Mucosa of descending colon (tissue), 3 donors: ENCODE measurements at places on chromosomes 16 and 17.

DNA sequence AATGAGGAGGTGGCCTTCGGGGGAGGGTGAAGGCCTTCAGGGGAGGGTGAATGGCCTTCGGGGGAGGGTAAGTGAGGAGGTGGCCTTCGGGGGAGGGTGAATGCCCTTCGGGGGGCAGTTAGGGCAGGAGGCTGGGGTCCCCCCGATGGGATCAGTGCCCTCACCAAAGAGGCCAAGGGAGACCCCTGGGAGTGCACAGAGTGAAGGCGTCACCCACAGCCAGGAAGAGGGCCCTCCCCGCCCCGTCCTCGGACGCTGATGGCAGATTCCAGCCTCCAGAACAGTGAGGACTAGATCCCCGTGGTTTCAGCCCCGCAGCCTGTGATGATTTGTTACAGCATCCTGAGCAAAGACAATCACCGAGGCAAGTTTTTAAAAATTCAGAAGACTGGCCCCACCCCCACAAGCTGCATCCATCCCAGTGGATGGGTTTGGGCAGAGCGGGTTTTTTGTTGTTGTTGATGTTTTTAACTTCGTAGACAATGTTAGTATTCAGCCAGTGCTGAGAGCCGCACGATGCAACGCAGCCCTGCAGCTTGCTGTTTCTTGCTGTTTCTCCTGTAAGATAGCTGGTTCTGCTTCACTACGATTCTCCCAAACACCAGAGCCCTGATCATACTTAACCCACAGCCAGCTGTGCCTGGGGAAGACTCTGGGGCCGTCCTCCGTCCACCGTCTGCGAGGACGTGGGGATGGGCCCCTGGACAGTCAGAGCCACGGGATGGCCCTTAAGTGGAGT lies 40.7 kb upstream of the CBFA2T3 start:
- DNase-seq = peak; percentile 10

DNA sequence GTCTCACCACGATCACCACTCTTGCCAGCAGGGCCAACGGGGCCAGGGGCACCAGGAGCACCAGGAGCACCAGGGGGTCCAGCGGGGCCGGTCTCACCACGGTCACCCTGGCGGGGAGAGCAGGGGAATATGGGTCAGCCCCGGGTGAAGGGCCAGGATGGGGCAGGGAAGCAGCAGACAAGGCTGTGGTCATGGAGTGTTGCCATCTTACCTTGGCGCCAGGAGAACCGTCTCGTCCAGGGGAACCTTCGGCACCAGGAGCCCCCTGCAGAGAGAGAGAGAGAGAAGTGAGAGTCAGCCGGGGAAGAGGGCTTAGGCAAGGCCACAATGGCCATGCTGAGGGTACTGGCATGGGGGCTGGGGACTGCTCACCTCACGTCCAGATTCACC lies 12.9 kb downstream of the COL1A1 start:
- no peak for DNase-seq

DNA sequence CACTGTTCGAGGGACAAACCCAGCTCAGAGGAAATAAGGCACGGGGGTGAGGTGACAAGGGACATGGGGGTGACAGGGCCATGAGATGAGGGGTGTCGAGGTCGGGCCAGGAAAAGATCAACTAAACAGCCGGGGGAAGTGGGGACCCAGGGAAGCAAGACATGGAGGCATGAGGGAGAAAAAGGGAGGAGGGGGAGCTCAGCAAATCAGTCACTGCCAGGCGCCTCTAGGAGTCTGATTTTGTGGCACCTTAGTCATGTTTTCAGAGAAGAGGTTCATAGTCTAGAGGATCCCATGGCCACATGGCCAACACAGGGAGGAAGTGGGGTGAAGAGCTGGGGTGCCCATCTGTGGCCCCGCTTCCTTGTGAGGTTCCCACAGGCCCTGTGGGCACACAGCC lies 814.5 kb downstream of the KCNJ18 start:
- DNase-seq = no peak

- DNase-seq = no peak
These were observed 22.1 kb downstream of the RABEP2 start for GRCh38 chr16:28902909-28903308.

DNA sequence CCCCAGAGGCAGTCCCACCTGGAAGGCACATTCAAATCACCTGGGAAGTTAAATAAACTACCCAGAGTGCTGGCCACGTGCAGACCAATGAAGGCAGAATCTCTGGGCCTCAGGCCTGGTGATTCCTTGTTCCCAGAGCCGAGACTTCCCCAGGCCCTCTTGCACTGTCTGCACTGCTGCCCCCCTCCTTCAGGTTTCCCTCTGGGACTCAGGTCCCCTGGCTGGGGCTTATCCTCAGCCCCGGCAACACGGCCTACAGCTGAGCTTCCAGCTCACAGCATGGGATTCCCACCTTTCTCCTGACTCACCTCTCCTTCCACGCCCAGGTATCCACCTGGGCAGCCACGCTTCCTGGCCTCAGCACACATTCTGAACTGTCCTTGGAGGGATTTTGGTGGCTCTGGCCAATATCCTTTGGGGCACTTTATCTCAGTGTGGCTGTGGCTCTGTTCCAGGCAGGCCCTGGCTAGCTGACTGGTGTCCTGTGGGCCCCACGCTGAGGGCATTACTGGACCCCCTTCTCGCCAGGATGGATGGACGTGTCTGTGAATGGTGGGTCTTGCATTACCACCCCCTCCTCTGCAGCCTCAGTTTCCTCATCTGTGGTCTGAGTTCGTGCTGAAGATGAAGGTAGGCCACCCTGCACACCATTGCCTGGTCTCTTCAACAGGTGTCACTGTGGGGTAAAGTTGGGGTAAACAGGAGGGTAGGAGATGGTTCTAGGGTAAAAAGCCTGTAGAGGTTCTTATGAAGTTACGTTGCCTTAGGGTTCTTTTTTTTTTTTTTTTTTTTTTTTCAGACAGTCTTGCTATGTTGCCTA lies 165.7 kb downstream of the IRF8 start:
- no peak for DNase-seq

- peak; percentile 85 for DNase-seq
These were observed at the start of gene SLC25A10 for GRCh38 chr17:81711814-81712467. Gene SLC25A10 (plus strand): TSS chr17:81712284. CDS start chr17:81712427, 143 bp downstream.

GRCh38 chr17:46991617-46992016 lies 12.6 kb upstream of the RPRML start:
- no peak for DNase-seq

DNA sequence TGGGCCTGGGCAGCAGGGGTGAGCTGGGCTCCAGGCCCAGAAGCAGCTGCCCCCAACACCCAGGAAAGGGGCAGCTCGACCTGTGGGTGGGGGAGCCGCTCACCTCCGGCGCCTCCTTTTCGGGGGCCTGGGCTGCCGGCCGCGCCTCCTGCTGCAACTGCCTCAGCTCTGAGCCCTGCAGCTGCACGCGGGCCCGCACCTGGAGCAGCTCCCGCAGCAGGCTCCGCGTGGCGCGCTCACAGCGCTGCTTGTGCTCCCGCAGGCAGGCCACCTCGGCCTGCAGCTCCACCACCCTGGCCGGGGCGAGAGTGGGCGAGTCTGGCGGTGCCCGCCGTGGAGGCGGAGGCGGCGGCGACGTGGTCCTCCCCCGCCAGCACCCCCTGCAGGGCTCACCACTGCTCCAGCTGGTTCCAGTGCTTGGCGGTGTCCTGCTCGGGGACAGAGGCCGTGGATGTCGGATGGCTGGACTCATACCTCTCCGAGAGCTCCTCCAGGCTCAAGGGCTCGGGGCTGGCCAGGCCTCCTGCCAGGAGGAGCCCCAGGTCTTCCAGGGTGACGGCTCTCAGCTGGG lies 868 bp downstream of the CCDC154 start:
- no peak for DNase-seq

DNA sequence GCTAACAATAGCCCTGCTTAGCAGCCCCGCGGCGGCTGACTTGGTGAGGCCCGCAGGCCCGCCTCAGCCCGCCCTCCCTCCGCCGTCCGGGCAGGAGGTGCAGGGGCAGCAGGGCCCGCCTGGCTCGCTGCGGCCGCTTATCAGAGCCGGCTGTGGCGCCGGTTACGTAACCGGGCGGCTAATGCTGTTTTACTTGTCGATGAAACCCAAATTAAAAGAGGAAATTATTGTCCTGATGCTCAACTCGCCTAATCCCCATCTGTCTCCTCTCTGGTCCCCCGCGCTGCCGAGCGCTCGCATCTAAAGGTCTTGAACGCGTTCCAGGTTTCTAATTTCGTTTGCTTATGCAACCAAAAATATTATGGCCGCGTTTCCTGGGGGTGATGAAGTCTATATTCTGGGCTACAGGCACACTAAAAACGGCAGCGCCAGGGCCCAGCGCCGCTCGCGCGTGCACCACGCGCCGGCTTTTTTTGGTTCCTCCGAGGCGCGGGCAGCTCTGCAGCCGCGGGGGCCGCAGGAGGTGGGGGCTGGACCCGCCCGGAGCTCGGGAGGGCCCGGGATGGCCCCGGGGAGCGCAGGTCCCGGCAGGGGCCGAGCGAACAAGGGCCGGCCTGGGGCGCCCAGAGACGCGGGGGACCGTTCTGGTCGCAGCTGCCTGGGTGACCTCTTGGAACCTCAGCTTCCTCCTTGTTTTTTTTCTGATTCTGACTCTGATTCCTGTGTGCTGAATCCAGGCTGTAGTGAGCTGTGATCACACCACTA lies 65.2 kb upstream of the TOB1 start:
- DNase-seq = peak; percentile 85

- DNase-seq = peak; percentile 79
These were observed 54.8 kb upstream of the MAP3K14 start for GRCh38 chr17:45371414-45372324.

DNA sequence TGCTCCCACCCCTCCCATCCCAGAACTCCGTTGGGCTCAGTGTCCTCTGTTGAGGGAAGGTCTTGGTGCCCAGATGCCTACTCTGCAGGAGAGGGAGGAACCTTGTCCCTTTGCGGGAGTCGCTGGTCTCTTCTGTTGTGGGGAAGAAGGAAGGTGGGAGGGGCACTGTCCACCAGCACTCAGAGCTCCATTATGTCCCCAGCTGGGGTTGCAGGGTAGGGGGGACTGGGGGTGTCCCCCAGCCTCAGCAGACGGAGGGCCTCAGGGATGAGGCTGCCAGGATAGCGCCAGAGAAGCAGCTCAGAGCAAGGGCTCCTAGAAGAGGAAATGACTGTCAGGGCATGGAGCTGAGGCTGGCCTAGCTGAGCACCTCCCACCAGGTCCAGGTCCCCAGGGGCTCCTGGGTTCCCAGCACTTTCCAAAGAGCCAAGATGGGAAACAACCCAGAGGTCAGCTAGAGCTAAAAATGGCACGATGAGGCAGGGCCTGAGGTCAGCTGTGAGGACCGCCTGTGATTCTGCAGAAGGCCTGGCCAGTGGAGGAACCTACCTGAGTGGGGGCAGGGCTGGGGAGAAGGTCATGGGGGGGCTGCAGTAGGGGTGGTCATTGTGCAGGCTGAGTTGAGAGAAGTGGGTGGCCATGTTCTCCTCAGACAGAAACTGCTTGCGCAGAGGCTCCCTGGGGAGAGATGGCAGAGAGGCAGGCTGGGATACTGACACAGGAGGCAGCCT lies 893 bp downstream of the HCFC1R1 start:
- DNase-seq = no peak

DNA sequence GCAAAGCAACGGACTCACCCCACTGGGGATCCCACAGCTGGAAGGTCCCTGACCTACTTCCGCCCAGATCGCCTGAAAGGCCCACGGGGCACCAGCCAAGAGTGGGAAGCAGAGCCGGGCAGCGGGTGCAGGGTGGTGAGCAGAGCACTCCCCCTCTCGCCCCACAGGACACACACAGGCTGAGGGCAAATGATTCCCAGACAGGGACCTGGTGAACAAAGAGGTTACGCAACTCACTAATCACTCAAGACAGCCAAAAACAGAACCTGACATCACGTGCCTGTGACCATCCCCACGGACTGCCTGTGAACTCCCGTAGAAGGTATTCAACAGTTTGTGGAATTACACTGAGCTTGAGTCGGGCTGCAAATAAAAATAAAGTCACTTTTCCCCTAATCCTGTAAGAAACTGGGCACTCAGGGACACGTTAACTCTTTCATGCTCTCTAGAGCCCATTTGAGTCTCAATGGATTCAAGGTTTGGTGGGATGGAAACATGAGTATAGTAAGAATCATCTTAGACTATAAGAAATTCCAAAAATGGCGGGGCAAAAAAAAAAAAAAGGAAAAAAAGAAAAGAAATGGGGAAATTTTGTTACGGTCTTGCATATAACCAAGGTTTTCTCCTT lies 396.1 kb downstream of the SOX9 start:
- DNase-seq = no peak

GRCh38 chr17:81738801-81739393 lies 26.8 kb downstream of the SLC25A10 start:
- DNase-seq = no peak

- DNase-seq = no peak
These were observed 745.2 kb downstream of the WWOX start for GRCh38 chr16:78844682-78845081.

GRCh38 chr16:66471716-66472393 lies 44.8 kb downstream of the BEAN1 start:
- no peak for DNase-seq

DNA sequence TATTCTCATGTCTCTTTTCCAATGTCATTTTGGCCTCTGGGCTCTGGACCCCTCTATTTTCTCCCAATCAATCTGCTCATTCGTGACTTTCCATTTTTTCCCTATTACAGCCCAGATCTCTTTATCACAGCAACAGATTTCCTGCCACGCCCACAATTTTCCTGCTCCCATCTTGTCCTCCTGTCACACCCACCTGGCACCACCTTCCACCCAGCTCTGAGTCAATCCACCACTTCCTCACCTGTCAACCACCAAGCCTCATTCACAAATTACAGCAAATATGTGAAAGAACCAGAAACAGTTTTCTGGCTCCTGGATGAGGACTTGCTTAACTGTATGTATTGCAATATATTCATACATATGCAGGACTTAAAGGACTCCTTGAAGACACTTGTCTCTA lies 311.3 kb downstream of the GRIN2A start:
- DNase-seq = peak; percentile 4

DNA sequence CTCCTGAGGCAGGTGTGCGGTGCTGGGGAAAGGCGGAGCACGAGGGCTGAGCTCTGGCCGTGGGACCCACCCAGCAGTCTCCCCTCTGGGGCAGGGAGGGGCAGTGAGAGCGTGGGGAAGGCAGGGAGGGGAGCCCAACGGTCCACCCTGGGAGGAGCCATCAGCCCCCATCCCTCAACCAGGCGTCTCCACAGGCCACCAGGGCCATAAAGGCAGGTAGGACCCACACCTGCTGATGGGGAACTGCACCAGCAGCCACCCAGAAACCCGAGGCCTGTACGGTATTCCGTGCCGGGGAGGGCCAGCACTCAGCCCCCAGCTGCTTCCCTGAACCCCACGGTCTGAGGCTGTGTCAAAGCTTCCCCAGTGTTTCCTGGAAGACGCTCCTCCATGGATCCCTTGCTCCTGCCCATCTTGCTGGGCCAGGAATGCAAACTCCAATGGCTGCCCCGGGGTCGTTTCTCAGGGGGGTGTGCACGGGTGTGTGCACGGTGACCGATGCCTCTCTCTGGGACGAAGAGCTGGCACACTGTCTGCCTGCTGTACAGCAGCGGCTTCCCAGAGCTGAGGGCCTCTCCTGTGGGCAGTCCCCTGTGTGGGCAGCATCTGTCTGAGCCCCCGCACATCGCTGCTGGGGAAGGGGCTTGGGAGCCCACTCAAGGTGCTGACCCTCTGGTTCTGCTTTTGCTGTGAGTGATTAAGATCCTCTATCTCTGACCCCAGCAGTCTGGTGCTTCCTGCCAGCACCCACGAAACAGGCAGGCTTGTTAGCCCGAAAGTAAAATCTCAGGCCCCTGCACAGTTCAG lies 17.2 kb upstream of the METRNL start:
- DNase-seq = peak; percentile 1

- DNase-seq = peak; percentile 88
These were observed 15.4 kb downstream of the FLYWCH1 start for GRCh38 chr16:2927010-2927646.
